ENCODE measurements at places on chromosomes 3 and 15.

DNA sequence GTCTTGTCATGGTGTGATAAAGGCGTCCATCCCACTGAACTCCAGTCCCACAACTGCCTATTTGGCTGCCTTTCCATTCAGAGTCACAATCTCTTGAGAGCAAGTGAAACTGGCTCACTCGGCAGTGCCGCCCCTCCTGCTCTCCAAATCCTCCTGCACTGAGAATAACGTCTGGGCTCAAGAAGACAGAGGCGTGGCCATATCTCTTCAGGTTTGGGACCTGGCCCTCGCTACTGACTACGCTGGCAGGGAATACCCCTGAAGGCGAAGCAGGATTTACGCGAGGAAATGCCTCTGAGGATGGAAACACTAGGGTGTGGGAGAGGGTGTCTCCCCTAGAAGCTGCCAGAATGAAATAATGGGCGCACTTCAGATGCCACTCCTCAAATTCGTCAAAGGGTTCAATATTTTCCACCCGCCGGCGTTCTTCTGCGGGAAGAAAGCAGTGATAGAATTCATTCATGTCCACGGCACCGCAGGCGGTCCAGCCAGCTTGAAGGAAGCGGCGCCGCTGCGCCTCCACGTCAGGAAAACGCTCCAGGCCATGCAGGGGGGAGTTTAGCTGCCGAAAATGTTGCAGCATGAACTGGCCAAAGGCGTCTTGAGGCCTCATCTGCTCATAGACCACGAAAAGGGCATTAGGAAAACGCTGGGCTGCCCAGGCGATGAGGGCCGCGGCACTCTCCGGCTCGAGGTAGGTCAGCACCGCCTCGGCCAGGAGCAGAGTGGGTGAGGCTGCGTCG is 985 bp downstream of the LCMT2 start:
- peak; percentile 1 for DNase-seq

DNA sequence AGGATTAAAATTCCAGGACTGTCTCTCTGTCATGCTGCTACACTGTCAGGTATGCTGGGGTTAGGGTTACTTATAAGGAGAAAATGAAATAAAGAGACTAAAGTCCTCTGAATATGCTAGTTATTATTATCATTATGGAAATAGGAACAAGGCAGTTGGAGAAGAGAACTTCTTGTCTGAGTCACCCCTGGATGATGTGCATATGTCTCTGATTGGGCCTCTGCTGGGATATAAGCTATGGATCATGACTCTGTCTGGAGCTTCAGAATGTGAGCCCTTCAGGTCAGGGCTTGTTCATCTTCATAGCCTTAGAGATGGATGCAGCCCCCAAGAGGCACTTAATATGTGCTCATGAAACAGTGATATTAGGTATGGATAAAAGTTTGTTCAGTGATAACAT is 569.6 kb downstream of the EPHB1 start:
- DNase-seq: no peak

- DNase-seq: no peak
Measured at GRCh38 chr15:70604666-70605315, 158.6 kb downstream of the UACA start.

GRCh38 chr3:151612115-151612514 is 121.6 kb upstream of the AADACL2 start:
- DNase-seq: no peak

DNA sequence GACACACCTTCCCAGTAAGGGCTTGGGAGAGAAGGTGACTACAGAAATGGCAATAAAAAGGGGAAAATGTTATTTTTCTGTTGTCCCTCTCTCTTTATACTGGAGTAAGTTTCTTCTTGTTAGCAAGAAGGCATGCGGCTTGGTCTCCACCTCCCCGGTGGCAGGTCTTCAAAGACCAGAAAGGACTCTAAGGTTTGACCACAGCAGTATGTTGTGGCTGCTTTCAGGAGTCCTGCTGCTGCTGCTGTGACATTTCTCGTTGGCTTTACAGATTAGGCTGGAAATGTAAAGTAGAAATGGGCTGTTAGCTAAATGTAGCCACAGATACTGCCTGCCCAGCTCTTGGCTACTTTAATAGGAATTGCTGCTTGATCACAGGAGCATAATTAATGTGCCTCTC is 175.8 kb upstream of the ZBTB20 start:
- DNase-seq: no peak

DNA sequence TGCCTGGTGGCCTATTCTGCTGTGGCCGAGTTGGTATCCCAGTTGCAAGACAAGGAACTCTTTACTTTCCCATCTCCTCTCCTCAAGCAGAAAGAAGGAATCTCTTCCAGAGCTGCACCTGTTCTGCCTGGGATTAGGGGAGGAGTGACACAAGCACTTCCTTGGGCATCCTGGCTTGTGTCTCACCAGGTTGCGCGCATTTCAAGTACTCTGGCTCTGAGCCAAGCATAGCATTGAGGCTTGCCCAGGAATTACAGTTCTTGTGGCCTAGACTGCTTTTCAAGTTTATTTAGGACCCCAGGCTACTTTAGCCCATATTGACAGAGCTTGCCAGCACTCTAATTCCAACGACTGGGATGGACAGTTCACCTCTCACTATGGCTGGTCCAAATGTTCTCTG is 150.5 kb downstream of the RSRC1 start:
- DNase-seq: no peak

DNA sequence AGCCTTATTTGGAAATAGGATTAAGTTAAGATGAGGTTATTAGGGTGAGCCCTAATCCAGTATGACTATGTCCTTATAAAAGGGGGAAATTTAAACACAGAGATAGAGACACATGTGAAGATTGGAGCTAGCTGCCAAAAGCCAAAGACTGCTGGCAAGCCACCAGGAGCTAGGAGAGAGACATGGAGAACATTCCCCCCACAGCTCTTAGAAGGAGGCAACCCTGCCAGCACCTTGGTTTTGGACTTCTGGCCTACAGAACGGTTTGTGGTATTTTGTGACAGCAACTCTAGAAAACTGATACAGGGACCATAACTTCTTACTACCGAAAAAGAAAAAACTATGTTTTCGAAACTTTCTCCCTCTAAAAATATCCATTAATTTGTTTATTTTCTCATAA is 245.3 kb upstream of the RARB start:
- no peak for DNase-seq

GRCh38 chr15:100663915-100664281 is 61.5 kb downstream of the ASB7 start:
- no peak for DNase-seq

DNA sequence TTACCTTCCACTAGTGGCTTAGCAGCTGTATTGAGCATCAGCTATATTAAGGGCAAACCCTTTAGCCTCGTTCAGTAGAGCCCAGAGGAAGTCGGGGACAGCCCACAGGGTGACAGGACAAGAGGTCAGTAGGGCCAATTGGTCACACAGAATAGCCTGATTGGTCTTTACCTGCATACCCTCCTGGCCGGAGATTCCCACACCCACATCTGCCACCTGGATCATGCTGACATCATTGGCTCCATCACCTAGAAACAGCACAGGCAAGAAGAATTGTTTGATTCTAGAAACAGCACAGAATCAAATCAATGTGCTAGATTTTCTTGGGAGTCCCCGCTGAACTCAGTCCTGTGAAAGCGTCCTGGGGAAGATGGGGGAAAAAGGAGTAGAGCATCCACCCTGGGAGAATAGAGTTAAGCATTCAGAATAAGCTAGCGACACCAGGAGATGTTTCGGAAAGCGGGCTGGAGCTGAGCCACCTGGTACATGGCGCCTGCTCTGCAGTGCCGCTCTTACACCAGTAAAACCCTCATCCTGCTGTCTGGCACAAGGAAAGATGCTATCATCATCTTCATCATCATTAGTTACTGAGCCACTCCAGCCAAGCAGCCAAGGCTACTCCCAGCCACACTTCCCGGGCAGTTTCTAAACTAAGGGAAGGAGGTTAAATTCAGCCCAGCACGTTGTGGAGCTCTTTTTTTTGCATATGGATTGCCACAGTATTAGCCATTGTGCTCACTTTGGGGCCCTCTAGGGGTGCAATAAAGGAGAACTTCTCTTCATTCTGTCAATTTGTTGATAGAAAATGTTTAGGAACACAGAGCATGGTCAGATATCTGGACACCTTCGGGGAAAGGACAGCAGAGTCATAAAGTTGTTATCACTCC is 171.3 kb downstream of the ATP10A start:
- DNase-seq: no peak

GRCh38 chr3:186217820-186218164 is 108.9 kb upstream of the ETV5 start:
- DNase-seq: no peak

DNA sequence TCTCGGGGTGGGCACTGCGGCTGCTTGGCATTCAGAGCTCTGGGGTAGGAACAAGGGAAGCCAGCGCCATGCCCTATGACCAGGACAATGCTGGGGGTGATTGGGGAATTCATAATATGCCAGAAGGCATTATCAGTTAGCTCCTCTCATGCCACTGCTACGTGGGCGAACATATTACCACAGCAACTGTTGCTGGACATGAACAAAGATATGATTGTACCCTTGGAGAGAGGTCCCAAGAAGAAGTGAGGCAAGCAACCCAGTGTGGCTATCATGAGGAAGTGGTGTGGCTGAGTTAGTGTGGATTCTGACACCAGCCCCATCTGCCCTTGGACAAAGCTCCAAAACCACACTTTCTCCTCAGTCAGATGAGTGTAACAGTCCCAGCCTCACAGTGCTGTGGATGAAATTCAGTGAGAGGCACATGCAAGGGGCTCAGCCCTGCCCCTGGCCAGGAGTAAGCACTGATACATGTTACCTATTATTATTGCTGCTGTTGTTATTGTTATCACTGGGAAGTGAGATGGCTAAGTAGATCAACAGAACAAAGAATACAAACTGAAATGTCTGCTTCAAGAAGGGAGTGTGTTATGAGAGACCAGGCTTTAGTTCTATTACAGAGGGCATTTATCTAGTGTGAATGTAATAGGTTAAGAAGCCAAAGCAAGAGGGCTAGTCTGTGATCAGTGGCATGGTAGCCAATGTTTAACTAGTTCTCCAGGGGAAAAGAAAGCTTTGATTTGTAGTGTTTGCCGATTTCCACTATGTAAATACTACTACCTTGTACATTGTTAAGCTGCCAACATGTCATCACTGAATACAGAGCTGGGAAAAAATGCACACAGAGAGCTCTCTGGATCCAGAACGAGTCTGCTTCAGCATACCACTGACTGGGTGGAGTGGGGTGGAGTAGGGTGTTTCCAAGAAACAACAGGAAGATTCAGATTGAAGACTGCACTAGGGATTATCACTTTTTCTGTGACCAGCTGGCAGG is 222.3 kb upstream of the EIF1B start:
- no peak for DNase-seq

DNA sequence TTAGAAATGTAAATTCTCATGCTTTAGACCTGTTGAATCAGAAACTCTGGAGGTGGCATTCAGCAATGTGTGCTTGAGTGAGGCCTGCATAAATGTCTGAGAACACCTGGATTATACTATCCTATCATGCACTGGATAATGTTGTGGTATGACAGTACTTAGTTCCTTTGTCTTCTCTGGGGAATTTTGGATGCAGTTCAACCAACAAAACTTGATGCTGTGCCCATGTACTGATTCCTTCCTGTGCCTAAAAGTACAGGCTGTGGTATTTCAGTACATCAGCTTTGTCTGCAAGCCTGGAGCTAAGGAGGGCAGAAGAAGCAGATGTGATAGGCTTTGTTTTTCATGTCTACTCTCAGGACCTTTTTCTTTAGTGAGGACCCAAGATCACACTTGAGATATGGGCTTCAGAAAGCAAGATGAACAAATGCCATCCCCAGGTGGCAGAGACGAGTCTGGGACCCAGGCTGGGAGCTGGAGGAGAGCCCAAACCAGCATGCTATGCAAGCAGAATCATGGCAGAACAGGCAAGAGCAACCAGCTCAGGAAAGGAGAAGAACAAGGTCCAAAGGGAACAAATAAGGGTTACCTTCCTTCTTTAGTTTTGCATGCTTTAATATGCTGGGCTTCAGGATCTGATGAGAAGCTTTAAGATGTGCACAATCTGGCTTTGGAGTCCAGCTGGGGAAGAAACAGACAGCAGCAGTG is 124.7 kb downstream of the MYRIP start:
- no peak for DNase-seq

DNA sequence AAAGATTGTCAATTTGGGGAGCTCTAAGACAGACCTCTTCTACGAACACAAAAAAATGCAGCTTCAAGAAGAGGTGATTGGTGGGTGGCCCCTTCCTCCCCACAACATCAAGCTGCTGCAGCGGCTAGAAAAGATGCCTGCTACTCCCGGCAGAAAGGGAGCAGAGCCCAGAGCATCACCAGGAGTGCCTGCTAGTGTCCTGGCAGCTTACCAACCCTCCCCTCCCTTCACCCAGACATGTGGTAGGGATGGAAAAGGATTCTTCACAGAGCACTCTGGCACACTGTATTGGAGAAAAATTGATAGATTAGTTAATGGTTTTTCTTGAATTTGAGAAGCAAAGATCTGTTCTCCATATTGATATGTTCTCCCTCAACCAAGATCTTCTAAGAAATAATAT is 10.8 kb downstream of the IP6K1 start:
- DNase-seq: no peak

DNA sequence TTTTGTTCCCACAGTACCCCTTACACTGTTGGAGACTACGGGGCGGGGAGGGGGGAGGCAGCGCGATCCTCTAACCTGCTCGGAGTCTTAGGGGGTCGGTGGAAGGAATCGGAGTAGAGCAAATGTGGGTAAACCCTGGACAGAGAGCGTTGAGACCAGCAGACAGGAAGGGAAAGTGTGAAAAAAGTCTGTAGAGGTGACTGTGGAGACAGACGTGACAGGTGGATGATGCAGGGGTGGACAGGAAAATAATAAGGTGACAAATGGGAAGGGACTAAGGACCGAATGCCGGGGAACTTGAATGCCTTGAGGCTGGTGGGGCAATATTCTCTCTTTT is 424 bp downstream of the EAF2 start:
- DNase-seq: peak; percentile 20

DNA sequence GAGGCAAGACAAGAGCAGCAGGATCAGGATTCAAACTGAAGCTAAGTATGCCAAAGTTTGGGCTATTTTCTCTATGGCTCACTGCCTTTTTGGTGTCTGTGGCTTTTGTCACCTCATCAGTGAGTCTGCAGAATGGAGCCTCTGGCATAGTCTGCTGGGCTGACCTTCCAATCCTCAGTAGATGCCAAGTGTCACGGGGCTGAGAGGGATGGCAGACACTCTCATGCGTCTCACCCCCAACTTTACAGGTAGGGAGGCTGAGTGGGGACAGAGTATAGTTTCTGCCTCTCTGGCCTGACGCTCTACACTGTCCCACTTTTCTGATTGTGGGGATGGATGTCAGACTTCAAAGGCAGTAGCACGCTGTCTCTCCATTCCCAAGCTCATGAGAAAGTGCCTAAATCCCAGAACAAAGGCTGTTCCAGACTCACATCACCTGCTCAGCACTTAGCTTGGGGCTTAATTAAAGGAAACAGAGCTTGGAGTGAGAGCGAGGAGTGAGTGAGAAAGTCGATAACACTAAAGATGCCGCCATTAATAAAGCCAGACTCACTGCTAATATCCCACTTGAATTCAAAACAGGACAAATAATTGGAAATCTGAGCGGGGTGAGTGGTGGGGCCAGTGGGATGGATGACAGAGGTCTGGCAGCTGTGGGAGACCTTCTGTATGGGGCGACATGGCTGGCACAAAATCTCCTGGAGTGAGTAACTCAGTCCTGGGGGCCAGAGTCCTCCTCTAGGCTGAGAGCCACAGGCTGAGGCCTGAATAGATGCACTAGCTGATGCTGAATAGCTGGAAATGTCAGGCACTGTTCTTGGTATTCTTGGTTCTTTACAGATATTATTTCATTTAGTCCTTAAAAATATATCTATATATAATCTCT is 78.4 kb upstream of the MRPS22 start:
- DNase-seq: no peak

All from CD4-positive, alpha-beta T cell treated with Interleukin-4 for 4 hours (primary cell).